ENCODE measurements at places on chromosomes 2 and 18.
A peak's percentile ranks its signal among the peaks of the same experiment; 100 is the strongest.

DNA sequence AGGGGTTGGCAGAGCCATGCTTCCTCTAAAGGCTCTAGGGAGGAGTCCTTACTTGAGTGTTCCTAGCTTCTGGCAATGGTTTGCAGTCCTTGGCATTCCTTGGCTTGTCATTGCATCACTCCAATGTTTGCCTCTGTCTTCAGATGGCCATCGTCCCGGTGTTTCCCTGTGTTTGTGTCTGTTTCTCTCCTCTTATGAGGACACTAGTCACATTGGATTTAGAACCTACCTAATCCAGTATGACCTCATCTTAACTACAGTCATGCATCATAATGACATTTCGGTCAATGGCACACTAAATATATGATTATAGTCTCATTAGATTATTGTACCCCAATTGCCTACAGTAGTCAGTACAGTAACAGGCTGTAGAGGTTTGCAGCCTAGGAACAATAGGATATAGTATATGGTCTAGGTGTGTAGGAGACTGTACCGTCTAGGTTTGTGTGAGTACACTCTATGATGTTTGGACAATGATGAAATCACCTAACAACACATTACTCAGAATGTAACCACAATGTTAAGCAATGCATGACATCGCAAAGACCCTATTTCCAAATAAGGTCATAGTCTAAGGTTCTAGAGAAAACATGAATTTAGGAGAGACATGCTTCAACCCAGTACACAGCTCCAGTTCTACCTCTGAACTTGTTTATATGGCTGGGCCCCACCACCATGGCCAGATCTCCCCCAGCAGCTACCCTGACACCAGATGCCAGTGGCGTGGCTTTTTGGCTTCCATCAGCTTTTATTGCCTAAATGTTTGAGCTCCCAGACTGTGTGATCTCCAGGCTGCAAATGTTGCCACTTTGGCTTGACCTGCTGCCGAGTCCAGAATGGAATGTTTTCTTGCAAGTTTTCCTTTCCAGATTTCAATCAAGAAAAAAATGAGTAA, 22.1 kb downstream of the SRD5A2 start:
- no peak for DNase-seq

DNA sequence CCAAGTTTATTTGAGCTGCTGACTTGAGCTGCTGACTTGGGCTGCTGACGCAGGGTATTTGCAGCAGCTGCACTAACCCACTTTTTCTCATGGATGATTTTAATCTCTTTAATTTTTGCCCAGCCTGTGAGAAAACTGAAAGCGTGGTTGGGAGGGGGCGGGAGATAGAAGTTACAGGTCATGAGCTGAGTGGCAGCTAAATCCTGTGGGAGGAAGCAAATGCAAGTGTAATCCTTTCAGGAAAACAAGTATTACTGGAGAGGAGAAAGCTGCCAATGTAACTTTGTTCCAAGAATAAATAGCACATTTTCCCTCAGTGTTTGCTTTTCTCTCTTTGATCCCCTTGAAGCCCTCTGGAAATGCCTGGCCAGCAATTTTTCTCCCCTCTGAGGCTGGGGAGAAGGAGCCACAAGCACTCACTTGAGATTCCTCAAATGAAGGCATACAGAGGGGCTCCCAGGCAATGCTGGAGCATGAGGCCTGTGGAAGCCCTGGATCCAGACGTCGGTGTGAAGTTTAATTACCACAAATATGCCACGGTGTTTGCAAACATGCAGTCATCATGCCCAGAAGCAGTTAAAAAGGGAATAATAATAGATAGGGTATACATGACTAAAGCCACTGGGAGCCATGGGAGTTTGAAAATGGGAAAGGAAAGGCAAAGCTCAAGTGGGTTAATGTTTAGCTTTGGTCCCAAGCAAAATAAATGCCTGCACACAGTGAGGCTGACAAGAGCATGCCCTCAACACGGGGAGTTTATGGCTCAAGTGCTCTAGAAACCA, 10.4 kb upstream of the EVA1A start:
- DNase-seq, result peak; percentile 53

DNA sequence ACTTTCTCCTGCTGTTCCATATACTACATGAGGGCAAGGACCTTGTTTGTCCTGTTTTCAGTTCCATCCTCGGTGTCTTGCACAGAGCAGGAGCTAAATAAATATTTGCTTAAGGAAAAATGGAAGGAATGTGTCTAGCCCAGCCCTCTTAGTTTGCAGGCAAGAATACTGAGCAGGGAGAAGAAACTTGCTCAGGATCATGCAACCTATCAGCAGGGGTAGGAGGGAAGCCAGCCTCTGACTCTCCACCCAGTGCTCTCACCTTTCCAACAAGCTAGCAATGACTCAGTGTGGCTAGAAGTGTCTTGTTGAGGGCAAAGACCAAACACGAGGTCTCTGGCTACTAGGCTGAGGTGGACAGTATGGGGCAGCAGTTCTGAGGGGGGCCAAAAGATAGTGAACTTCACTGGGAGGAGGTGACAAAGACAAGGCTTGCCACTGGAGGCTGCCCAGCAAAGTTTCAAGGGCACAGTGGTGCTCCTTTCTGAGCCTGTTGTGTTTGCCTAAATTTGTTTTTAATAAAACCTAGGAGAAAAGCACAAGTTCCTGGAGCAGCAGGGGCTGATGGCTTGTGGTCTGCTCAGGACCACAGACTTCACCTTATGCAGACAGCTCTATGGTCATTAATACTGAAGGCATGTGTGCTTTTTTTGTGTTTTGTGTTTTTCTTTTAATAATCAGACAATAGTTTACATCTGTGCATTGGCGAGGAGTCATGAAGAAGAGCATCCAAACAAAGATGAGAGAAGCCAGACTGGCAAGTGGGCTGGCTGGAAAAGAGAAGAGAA, 49.1 kb upstream of the CTAGE1 start:
- DNase-seq, result peak; percentile 66

DNA sequence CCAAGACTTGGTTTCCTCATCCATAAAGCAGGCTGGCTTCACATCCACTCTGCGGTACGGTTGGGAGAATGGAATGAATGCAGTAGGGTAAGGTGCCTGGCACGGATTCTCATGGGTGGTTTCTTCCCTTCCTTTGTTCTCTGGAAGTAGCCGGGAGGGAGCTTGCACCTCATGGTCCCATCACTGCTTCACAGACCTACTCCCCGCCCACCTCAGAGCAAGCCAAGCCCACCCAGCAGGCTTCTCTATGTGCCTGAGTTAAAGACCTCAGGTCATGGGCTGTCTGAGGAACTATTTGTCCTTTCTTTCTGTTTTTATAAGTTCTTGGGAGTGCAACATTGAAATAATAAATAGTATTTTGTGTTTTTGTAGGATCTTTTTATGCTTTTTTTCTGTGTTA, 3.5 kb downstream of the DCDC2C start:
- no peak for DNase-seq

DNA sequence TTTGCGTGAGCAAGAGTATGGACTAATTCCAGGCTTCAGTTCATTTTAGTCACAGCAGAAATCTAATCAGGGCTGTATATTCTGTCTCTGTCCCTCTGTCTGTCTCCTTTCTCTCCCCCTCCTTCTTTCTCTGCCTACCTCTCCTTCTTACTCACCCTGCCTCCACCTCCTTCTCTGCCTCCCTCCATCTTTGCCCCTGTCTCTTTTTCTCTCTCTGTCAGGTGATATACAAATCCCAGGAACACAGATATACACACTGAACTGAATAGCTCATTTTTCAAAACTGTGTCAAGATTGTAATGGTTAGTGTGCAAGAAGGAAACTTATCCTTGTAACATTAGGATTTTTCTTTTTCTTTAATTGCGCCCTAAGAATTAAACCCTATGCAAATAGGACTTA, 32.5 kb downstream of the SLC8A1 start:
- DNase-seq, result no peak

DNA sequence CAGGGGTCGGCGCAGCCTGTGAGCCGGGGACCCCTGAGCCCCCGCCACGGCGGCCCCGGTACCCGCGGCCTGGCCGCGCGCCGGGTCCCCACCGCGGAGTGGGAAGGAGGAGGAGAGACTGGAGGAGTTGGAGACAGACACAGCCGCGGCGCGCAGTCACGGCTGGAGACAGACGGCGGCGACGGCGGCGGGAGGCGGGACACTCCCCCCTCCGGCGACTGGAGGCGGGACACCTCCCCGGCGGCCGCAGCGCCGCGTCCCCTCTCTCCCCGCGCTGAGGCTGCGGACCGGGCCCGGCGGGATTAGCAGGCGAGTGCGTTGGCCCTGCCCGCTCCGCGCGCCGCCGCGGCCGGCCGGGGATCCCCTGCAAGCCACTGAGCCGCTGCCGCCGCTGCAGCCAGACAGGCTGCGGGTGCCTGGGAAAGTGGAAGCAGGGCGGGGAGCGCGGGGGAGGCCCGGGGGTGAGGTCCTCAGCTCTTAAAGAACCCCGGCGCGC, 1.0 kb upstream of the LDLRAD4 start:
- DNase-seq, result no peak

DNA sequence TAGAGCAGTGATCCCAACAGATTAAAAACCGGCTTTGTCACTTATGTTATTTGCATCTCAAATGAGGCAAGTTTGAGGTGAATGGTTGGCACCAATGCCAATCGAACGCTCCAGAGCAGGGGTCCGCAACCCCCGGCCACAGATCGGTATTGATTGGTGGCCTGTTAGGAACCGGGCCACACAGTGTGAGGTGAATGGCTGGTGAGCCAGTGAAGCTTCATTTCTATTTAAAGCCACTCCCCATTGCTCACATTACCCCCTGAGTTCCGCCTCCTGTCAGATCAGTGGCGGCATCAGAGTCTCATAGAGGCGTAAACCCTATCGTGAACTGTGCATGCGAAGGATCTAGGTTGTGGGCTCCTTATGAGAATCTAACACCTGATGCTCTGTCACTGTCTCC, 132.0 kb downstream of the TMEM182 start:
- DNase-seq, result no peak

DNA sequence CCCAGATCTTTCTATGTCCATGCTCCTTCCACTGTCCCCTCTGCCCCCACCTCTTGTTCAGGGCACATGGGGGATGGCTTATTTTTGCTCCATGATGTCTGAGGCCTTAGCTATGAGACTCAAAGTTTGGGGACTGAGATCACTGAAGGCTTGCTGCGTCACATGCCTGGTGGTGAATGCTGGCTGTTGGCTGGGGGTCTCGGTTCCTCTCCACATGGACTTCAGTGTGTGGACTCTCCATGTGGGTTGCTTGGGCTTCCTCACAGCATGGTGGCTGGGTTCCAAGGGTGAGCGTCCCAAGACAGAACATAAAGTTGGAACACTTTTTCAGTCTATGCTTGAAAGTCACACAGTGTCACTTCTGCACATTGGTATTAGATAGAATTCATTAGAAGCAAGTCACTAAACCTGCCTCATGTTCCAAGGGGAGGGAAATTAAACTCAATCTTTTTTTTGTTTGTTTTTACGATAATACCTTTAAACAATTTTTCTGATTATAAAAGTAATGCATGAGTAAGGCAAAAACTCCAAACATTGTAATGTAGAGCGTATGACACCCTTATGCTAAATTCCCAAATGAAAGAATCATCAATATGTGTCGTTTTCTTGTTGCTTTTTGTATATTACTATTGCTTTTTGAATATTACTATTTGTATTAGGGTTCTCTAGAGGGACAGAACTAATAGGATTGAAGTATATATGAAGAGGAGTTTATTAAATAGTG, 111.7 kb downstream of the MYCN start:
- no peak for DNase-seq

GRCh38 chr2:84840306-84840705, 40.6 kb downstream of the TRABD2A start:
- DNase-seq, result no peak

- DNase-seq, result no peak
These were observed 2.3 kb downstream of the WNT10A start for GRCh38 chr2:218882866-218883366.

DNA sequence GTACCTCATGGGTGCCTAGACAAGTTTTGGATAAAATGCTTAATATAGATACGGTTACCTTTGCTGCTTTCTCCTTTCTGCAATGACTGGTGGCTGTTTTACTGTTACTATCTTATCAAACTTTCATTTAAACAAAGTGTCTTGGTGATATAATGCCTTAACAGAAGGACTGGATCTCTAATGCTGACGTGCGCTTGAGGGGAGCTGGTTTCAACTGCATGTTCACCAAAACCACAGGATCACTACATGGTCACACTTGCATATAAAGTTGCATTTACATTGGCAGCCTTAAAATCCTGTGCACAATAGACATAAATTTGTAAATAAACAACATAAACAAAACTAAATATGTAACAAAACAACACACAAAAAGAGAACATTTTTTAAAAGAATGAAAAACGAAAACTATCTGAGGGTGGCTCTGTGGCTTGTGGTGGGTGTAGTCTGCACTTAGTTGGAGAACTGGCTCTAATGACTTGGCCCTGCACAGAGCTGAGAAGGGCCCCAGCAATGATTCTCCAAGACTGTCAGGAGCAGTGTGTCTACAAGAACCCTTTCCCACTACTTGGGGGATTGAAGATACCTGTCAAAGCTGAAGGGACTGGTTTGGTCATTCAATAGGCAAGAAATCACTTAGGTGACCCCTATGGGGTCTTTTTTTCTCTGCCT, 135.5 kb downstream of the UXS1 start:
- DNase-seq, result no peak

- DNase-seq, result no peak
These were observed 2.3 kb downstream of the LGALSL start for GRCh38 chr2:64456293-64456692.

- DNase-seq, result no peak
These were observed 175.5 kb downstream of the TMEM18 start for GRCh38 chr2:501667-502066.

- DNase-seq, result no peak
These were observed 1.2 kb upstream of the RAB12 start for GRCh38 chr18:8607776-8608742.

GRCh38 chr18:63892566-63892965, 5.1 kb downstream of the SERPINB2 start:
- no peak for DNase-seq

DNA sequence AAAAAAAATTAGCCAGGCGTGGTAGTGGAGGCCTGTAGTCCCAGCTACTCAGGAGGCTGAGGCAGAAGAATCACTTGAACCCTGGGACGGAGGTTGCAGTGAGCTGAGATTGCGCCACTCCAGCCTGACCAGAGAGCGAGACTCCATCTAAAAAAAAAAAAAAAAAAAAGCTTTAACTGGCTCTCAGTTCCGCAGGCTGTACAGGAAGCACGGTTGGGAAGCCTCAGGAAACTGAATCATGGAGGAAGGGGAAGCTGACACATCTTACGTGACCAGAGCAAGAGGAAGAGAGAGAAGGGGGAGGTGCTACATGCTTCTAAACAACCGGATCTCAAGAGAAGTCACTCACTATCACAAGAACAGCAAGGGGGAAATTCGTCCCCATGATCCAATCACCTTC, 505.6 kb upstream of the SLC8A1 start:
- no peak for DNase-seq
